Naive thymus-derived CD4-positive, alpha-beta T cell (primary cell): ENCODE measurements at places on chromosomes 5 and 9. TPM values are rescaled to one million over a fixed set of nuclear protein-coding genes. Genes with fewer than 3 reads are reported as not detected.

- DNase-seq, result no peak
- H3K27me3 ChIP-seq, result no peaks in the 10 kb centered on the region
- H3K4me3 ChIP-seq, result no peak overlapping the region
- no peak overlapping the region for H3K27ac ChIP-seq
- peaks cover 10% of the 10 kb centered on the region for H3K4me1 ChIP-seq
- H3K36me3 ChIP-seq, result no peaks in the 10 kb centered on the region
Observed at GRCh38 chr9:69176471-69177171, 2.5 kb downstream of the TJP2 start.

GRCh38 chr5:81359108-81359507, 34.8 kb downstream of the ACOT12 start:
- no peaks in the 10 kb centered on the region for H3K36me3 ChIP-seq
- H3K27me3 ChIP-seq, result no peaks in the 10 kb centered on the region
- no peak overlapping the region for H3K4me3 ChIP-seq
- DNase-seq, result no peak
- H3K27ac ChIP-seq, result no peak overlapping the region

- no peaks in the 10 kb centered on the region for H3K27me3 ChIP-seq
- no peak for DNase-seq
- no peak overlapping the region for H3K27ac ChIP-seq
- H3K4me1 ChIP-seq, result no peaks in the 10 kb centered on the region
- peaks cover 4% of the 10 kb centered on the region for H3K36me3 ChIP-seq
Observed at GRCh38 chr9:136416914-136417313, 6.5 kb downstream of the PMPCA start.

DNA sequence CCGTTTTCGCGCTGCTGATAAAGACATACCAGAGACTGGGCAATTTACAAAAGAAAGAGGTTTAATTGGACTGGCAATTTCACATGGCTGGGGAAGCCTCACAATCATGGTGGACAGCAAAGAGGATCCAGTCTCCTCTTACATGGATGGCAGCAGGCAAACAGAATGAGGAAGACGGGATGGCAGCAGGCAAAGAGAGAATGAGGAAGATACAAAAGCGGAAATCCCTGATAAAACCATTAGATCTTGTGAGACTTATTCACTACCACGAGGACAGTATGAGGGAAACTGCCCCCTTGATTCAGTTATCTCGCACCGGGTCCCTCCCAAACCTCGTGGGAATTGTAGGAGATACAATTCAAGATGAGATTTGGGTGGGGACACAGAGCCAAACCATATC, 95.0 kb downstream of the OSTF1 start:
- H3K27ac ChIP-seq, result no peak overlapping the region
- no peak for DNase-seq
- H3K36me3 ChIP-seq, result no peaks in the 10 kb centered on the region
- peaks cover 13% of the 10 kb centered on the region for H3K4me1 ChIP-seq

DNA sequence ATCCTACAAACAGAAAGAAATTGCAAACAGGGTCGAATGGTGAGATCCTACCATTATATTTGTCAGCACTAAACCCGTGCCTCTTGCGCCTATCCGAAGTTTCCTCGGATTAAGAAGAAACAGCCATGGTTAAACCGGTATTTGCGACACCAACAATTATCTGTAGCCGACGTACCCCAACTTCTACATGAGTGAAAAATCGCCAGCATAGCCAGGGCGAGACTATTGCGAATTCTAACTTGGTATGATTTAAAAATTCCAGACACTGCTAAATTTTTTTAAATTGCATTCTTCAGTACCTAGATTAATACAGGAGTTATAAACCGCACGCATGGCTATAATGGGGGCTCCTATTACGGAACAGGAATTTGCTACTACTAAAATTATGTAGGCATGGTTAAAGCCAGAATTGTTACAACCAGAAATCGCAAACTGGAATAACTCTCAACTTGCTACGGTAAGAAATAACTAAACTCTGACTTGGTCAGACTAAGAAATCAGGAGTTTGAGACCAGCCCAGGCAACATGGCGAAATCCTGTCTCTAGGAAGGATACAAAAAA, 25.3 kb upstream of the ANXA2R start:
- no peaks in the 10 kb centered on the region for H3K27me3 ChIP-seq
- H3K4me3 ChIP-seq, result peak overlapping the region; percentile 82
- peak overlapping the region; percentile 90 for H3K27ac ChIP-seq
- DNase-seq, result peak; percentile 58
- H3K4me1 ChIP-seq, result peaks cover 25% of the 10 kb centered on the region

DNA sequence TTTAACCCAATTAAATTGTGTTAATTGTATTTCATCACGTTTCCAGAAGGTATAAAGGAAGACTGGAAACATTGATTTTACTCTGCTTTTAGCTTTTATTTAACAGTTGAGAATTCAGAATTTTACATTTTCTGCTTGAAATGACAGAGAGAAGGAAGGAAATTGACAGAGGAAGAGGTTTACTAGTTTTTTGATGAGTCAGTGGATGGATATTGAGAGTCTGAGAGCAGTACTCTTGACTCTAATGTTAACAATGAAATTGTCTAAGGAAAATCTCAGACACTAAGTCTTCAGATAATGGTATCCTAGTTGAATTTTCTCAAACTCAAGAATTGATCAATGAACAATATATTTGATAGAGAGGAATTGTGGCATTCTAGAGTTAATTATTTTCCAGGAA, 60.6 kb downstream of the IPO11 start:
- H3K4me3 ChIP-seq, result no peak overlapping the region
- H3K27me3 ChIP-seq, result no peaks in the 10 kb centered on the region

DNA sequence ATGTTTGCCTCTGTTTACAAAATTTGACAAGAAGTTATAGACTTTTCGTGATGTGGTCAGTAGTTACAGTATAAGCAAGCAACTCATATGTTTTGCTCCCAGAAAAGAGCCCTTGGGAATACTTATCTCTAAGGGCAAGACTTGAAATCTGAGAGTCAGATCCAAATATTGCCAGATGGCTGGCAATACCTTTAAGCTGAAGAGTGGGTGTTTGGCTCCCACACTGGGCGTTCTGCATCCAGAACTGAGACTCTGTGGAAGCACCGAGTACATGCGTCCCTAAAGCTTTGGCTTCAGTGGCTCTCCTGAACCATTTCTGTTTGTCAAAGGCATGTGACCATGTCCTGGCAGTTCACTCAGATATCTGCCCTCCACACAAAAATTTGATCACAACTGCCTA, 194.1 kb downstream of the DCP2 start:
- H3K4me3 ChIP-seq, result no peak overlapping the region
- no peaks in the 10 kb centered on the region for H3K36me3 ChIP-seq
- H3K27me3 ChIP-seq, result no peaks in the 10 kb centered on the region
- DNase-seq, result no peak
- no peaks in the 10 kb centered on the region for H3K4me1 ChIP-seq

- no peaks in the 10 kb centered on the region for H3K36me3 ChIP-seq
- no peak overlapping the region for H3K4me3 ChIP-seq
- DNase-seq, result no peak
- no peak overlapping the region for H3K27ac ChIP-seq
- H3K27me3 ChIP-seq, result no peaks in the 10 kb centered on the region
Observed at GRCh38 chr5:74201334-74202081, 439.0 kb downstream of the ENC1 start.

DNA sequence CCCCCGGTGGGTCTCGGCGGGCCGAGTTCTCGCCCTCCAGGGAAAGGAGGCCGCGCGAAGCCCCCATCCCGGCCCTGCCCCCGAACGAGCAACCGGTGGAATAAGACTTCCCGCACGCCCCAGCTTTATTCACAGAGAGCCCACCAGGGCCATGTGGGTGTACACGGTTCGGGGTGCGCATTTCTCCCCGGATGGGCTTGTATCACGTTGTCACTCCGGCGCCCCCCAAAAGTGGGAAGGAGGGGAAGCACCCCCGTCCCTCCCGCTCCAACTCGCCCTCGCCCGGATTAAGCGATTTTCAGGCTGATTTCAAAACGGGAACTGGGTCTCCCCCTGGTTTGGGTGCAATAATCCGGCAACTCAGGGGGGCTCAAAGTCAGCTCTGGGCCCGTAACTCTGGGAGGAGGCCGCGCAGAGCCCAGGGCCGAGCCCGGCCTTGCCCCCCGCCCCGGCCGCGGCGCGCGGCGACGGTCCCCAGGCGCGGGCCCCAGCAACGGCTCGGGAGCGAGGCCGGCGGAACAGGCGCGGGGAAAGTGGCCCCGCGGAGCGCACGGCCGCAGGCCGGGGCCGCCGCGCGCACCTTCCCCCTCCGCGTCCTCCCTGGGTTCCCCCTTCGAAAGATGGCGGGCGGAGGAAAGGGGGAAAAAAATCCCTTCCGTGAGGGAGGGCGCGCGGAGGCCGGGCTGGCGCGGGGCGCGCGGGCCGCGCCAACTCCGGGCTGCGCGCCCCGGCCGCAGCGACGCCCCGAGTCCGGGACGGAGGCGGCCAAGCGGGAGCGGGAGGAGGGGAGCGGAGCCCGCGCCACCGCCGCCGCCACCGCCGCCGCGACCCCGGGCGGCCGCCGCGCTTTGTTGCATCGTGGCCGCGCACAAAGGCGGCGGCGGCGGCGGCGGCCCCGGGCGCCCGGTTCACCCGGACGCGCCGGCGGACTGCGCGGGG, 644 bp downstream of the BRD3 start:
- no peaks in the 10 kb centered on the region for H3K36me3 ChIP-seq
- H3K4me1 ChIP-seq, result peaks cover 26% of the 10 kb centered on the region
- H3K27ac ChIP-seq, result peak overlapping the region; percentile 77
- no peaks in the 10 kb centered on the region for H3K27me3 ChIP-seq

- peak within 1 kb of the TSS; percentile 30 for H3K4me3 ChIP-seq
- peaks cover 4% of the 10 kb centered on the region for H3K4me1 ChIP-seq
- DNase-seq, result peak; percentile 60
- H3K27ac ChIP-seq, result no peak within 1 kb of the TSS
Observed at GRCh38 chr5:177086654-177087397, at the start of gene FGFR4. FGFR4 (plus strand) TSS chr5:177086915; CDS start chr5:177089603, 2,688 bp downstream.

The FRMD3 gene
- 1.1 TPM for polyA plus RNA-seq

The CATSPER3 gene
- polyA plus RNA-seq, result 0.81 TPM

The ARID3C gene
- not detected for polyA plus RNA-seq

The SLC46A2 gene
- polyA plus RNA-seq, result 0.12 TPM

The ARSI gene
- not detected for polyA plus RNA-seq
